ENCODE measurements at places on chromosomes 12 and 14.

- DNase-seq = no peak
These were observed 360.8 kb downstream of the PDZRN4 start for GRCh38 chr12:41548926-41549325.

DNA sequence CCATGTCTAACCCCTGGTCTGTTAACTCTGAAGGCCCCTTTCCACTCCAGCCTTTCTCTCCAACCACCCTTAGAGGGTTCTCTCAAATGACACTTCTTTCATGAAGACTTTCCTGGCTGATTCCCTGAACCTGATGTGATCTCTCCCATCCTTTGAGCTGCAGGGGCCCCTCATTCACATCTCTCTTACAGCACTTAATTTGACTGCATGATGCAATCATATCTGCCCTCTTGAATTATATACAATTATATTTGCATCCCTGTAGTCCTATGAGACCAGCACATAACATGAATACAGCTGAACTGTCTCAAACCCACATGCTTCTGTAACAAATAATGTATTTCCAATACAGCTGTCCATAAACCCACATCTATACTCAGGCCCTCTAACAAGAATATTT is 56.4 kb downstream of the PPP2R5E start:
- DNase-seq = no peak

DNA sequence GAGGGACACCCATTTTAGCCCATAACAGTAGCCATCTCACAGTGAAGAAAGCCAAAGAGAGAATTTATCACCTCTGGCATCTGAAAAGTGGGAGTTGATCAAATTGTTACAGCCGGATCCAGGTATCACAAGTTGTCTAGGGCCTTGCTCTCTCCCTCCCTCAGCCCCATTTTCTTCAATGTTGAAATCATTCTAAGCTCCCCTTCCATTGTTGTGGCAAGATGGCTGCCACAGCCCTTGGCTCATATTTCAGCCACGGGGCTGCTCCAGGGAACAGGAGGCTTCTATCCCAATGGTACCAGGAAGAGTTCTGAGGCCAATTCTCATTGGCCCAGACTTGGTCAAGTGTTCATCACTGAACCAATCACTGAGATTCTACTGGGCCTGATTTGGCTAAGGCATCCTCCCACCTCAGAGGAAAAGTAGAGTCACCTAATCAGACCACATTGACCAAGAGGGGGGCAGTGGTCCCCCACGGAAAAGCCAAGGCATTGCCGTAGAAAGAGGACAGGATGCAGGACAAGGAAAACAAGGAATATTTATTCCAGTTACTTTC is 106.2 kb downstream of the GPATCH2L start:
- DNase-seq = no peak

GRCh38 chr14:36580856-36581831 is 1.3 kb downstream of the NKX2-8 start:
- DNase-seq = peak; percentile 24

- peak; percentile 69 for DNase-seq
These were observed 5.7 kb upstream of the PLEK2 start for GRCh38 chr14:67417633-67418032.

DNA sequence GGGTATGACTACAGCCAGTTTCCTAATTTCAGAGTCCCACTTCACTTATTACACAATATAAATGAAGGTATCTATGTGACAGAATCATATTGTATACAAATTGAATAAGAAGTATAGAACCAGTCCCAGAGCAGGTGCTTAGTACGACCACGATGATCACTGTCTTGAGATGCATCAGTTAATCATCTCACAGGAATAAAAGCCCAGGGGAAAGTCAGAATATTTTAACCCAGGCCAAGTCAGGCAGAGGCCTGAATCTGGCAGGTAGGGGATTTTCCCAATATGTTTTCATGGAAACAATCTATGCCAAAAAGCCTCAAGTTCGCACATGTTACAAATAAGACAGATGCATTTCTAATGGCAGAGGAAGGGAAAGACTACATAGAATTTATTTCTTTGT is 758.4 kb downstream of the BCL11B start:
- no peak for DNase-seq
